ENCODE measurements at places on chromosomes 1 and 21.
A peak's percentile ranks its signal among the peaks of the same experiment; 100 is the strongest.

DNA sequence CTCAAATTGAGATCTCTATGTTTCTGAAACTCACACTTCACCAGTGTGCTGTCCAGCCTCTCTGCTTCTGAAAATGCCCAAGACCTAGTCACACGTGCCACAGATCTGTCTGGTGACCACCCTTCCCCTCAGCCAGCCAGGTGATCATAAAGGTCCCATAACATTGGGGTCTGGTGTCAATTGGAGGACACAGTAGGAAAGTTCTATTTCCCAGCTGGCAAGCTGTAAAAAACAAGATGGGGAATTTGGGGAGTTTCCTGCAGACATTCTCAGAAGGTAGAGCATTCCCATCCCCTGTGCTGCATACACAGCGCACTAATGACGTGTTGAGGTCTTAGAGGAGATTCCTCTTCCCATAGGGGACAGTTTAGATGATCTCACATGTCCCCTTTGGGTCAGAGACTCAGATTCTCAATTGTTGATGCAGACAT is 50.1 kb downstream of the RPS6KA1 start:
- no peak for DNase-seq

DNA sequence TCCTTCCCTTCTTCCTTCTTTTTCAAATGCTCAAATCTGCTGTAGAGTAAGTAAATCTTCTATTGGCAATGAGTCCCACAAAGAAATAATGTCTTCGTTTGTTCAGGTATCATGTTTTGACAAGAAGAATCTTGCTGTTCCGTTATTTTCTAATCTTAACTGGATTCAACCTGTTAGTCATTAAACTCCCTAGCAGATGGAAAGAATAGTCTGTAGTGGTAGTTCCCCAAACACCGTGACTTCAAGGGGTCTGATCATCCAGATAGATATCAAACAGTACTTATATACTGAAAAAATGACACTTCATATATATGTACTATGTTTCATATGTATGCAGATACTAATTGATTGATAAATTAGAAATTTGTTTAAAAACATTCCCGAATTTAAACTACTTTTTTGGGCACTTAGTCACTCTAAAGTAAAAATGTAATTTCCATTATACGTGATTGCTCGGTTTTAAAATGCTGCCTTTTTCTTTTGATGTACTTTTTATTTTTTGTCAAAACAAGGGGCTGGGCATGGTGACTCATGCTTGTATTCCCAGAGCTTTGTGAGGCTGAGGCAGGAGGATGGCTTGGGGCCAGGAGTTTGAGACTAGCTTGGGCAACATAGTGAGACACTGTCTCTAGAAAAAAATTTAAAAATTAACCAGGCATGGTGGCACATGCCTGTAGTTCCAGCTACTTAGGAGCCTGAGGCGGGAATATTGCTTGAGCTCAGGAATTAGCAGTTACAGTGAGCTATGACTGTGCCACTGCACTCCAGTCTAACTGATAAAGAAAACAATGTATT is 335.7 kb upstream of the SNX7 start:
- DNase-seq, result no peak

DNA sequence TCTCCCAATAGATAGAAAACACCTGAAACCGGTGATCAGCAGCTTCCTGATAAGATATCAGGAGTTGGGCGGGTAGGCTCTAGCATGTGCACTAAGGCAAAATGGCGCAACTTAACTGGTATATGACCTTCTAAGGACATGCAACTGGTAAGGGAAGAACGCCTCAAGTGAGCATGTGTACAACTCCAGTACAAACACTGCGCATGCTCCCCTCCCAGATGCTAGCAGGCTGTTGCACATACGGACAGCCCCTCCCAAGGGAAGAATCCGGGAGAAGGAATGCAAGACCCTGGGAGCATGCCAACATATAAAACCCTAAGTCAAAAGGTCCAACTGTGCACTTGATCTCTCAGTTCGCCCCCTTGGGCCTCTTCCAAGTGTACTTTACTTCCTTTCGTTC is 110.8 kb downstream of the TSEN15 start:
- no peak for DNase-seq

DNA sequence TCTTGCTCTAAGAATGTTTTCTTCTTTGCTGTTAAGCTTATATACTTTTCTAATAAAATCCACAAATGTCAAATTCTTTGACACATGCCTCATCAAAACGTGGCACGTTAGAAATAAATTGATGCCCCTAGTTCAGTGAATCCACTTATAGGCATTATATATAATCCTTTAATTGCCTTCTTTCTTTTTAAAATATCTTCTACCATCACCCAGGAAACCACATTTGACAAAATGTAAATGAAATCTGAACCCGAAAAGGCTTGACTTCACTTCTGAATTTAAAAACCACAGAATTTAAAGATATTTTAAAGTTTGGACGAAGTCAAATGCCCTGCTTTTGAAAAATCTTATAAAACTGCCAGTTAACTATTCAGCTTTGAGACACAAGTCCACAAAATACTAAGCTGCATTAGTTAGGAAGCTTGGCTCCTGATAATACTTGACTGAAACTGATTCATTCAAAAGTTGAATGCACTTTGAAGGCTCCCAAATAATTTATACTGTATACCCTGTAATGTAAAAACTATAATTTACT is 22.4 kb upstream of the KIFAP3 start:
- no peak for DNase-seq

DNA sequence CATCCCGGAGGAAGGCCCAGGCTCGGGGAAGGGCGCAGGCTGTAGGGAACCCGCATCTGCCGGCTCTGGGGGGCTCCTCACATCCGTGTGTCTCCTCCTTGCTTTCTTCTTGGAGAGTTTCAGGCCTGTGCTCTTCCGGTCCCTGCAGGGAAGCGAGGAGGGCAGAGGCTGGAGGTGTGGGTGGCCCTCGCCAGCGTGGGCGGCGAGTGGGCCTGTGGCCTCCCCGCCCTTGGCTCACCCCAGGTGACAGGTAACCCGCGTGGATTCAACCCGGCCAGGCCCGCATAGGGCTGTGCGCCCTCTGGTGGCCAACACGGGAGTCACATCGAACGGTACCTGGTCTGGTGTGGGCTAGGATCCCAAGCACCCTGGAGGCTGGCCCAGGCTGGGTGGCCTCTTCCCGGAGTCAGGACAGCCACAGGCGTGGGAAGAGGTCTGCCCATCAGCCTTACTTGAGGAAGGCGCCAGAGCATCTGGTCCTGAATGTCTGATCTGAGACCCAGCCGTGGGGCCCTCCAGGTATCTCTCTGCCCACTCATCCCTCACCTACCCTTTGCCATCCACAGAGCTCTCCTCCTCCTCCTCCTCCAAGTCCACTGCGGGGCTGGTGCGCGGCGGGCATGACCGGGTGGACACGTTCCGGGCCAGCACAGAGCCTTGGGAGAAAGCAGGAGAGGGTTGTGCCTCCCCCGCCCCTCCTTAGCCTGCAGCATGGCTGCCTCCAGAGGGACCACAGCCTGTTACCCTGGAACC is 9.6 kb upstream of the TNFRSF25 start:
- DNase-seq, result peak; percentile 89

All from cardiac septum (tissue), 1 donor.